Activated T-helper 1 cell treated with anti-CD3 and anti-CD28 coated beads, Interleukin-12 subunit alpha, Interleukin-12 subunit beta, Interleukin-2, Interleukin-4 antibody, amounts not matched to agents 30 ng/mL and 10 ng/mL and 1 ng/mL, durations not matched to agents 14 hours and 24 hours and 36 hours (primary cell): ENCODE measurements at places on chromosomes 2 and 18. TPM values are rescaled to one million over a fixed set of nuclear protein-coding genes. Genes with fewer than 3 reads are reported as not detected.

The SERPINB4 gene
- not detected in 2 replicates for total RNA-seq

The SCN2A gene
- total RNA-seq = not detected in 2 replicates

The TMEM17 gene
- total RNA-seq = 0.15 and 0.23 TPM in 2 replicates

- DNase-seq = no peak
Observed at GRCh38 chr2:212832211-212833195, 293.9 kb upstream of the ERBB4 start.

- no peak for DNase-seq
Observed at GRCh38 chr18:25169701-25170100, 182.3 kb downstream of the ZNF521 start.

GRCh38 chr2:52035391-52035790, 1003.5 kb upstream of the NRXN1 start:
- DNase-seq = no peak

- DNase-seq = no peak
Observed at GRCh38 chr2:44813165-44813564, 128.3 kb upstream of the SIX3 start.

DNA sequence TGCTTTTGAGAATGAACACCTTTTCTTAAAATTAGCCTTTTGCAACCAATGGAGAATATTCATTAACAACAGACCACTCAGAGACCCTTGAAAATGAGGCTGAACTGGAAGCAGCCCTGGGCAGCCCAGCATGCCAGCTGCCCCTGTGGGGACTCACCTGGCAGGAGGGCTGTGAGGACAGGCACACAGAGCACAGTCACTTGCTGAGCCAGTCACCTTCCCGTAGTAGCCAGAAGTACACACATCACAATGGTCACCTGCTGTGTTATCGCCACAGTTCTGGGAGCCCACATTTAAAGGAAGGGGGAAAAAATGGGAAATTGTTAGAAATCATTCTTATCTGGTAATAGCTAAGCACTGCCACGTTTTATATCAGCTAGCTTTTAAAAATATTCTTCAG, 115.5 kb downstream of the LAMA1 start:
- no peak for DNase-seq

DNA sequence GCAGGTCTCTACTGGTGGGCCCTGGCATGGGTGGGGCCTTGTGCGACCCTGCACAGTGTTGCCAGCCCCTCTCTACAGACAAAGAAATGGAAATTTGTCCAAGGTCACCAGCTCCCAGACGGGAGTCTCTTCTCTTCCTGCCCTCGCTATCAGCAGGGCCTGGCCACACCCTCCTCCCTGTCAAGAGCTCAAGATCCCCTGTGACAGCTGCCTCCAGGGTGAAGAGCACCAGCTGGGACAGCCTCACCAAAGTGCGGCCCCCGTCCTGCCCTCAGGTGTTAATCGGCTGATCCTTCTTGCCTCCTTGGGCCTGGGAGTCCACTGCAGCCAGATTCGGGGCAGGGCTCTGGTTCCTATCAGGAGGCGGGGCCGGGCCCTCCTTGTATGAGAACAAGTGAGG, 259.1 kb downstream of the TWIST2 start:
- DNase-seq = no peak

GRCh38 chr2:3399829-3400228, 20.3 kb downstream of the TRAPPC12 start:
- no peak for DNase-seq
